ENCODE measurements at places on chromosomes 5 and 9. TPM values are rescaled to one million over a fixed set of nuclear protein-coding genes. Genes with fewer than 3 reads are reported as not detected.

The LCN9 gene
- not detected for total RNA-seq

The CNTLN gene
- total RNA-seq = 6.3 TPM

The SLC22A4 gene
- total RNA-seq = 4.1 TPM

The ASB6 gene
- total RNA-seq = 25.3 TPM

The NEK6 gene
- 68.7 TPM for total RNA-seq

The CLIC3 gene
- 2.4 TPM for total RNA-seq

The OMD gene
- not detected for total RNA-seq

The ADAMTS12 gene
- 9.1 TPM for total RNA-seq

The CNTFR gene
- total RNA-seq = 0.20 TPM

The RFX3 gene
- total RNA-seq = 1.7 TPM

The GARIN3 gene
- total RNA-seq = not detected

The SLC36A2 gene
- total RNA-seq = not detected

The STING1 gene
- total RNA-seq = 1.2 TPM

The ZBTB6 gene
- total RNA-seq = 6.5 TPM

The TMEM252 gene
- total RNA-seq = not detected

The GDNF gene
- not detected for total RNA-seq

The PLEKHG4B gene
- total RNA-seq = 0.56 TPM

The PTRH1 gene
- total RNA-seq = 15.1 TPM

The HRH2 gene
- total RNA-seq = 0.64 TPM

The CARTPT gene
- total RNA-seq = not detected

The SAXO1 gene
- not detected for total RNA-seq

The PRSS3 gene
- 13.2 TPM for total RNA-seq

The SLC46A2 gene
- not detected for total RNA-seq

The CCDC107 gene
- total RNA-seq = 24.2 TPM

The SLC27A6 gene
- total RNA-seq = not detected

All from A549 treated with DMSO at 1 μM for 4 hours (cell line).